ENCODE measurements at places on chromosomes 5 and 9.

- DNase-seq: no peak
These were observed 963.6 kb downstream of the CDH12 start for GRCh38 chr5:21889581-21889980.

GRCh38 chr5:81721049-81721448 lies 29.8 kb downstream of the SSBP2 start:
- no peak for DNase-seq

GRCh38 chr9:101114317-101114716 lies 85.8 kb downstream of the PLPPR1 start:
- no peak for DNase-seq

DNA sequence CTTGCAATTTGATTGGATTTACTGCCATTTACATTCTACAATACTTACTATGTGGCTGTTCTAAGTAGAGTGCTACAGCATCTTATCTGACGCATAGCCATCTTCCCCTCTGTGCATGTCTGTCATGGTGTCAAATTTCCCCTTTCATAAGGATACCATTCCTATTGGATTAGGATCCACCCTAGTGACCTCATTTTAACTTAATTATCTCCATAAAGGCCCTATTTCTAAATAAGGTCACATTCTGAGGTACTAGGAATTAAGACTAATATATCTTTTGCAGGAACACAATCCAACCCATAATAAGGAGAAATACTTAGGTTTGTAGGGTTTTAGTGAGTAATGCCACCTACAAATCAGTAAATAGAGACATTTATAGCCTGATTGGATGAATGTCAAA lies 268.0 kb downstream of the ADAMTSL1 start:
- DNase-seq: no peak

GRCh38 chr5:94969174-94969573 lies 315.7 kb downstream of the MCTP1 start:
- no peak for DNase-seq

DNA sequence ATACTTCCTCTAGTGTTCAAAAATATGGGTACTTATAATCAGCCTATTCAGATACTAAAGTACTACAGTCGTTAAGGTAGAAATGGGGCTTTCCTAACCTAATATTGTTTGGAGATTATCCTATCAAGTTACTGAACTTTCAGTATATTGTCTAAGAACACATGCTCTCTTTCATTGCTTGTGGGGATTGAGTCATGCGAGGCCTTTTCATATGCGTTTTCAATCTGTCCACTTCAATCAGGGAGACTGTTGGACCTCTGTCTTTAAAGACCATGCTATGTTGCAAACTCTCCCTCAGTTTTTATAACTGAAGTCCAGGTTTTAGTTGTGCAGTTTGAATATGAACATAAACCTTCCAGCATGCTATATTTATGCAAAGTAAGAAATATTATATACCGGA lies 15.0 kb downstream of the PRR16 start:
- DNase-seq: no peak

All from CD4-positive, alpha-beta T cell treated with Interleukin-21 for 1 hour (primary cell).